ENCODE measurements at places on chromosomes 1 and 21. TPM values are rescaled to one million over a fixed set of nuclear protein-coding genes. Genes with fewer than 3 reads are reported as not detected.

CYP4Z1 gene
- total RNA-seq: 0.72 TPM

CD1B gene
- not detected for total RNA-seq

CNN3 gene
- total RNA-seq: 136 TPM

C1orf174 gene
- total RNA-seq: 11.5 TPM

C1orf167 gene
- total RNA-seq: 0.84 TPM

ATP1A4 gene
- not detected for total RNA-seq

DNA sequence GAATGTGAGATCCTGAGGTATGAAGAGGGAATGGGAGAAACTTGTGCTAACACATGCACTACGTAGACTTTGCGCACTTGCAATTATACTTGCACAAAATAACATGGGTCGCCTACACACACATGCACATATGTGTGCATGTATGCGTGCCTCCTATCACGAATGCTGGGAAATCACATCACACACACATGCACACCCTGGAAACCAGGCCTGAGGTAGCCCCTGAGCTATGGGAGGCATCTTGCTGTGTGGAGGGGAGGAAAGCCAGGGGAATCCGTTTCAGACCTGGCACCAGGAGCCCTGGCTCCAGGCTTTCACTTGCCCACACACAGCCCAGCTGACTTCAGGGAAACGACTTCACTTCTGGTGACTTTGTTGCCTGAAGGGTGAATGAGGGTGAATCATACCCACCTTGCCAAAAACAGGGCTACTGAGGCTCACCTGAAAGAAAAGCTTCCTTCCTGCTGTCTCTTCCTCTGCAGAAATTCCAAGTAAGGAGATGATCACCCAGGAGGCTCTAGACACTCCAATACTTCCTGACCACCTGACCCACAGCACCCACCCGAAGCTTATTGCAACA lies 136.0 kb upstream of the NGF start:
- ATAC-seq: peak; percentile 79

DNA sequence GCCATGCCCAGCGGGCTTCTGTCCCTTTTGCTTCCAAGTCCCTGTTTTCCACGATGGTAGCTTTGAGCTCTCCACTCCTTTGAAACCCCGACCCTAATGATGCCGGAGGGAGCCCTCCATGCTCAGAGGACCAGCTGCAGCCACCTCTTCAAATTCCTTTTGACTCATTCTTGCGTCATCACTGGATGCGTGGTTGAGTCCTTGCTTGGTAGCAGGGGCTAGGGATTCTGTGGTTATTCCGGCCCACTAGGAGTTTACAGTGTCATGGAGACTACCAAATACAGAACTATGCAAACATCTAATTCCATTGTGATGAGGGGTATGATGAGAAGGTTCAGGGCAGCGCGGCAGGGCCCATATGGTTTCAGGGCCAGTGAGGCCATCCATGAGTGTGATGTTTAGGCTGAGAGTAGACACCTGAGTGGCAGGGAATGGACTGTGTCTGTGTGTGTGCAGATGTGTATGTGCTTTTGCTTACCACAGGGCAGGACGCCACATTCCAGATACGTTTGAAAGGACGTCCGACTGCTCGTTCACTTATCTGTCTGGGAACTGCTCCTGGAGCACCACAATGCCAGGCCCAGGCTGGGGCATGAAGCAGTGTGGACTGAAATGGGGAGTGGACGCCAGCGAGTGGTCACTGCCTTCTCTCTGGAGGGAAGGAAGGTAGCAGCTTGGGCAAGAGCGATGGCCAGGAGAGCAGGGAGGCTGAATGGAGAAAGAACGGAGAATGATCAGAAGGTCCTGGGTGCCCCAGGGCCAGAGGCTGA lies 30.4 kb upstream of the ZBTB21 start:
- ATAC-seq: no peak

DNA sequence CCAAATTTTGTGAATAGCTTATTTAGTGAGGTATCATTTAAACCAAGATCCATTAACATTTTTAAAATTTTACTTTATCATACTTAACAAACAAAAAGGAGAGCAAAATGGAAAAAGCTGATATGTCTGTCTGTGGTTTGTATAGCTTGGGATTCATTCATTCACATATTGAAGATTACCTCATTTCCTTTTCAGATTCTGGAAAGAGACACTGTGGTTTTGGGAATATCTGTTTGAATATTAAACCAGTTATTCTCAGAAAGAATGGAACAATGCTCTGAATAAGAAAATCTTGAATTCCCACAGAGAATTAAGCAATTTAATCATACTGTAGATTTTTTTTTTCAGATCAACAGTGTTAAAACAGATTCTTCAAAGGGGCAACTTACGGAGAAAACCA lies 93.8 kb upstream of the PRDX6 start:
- no peak for ATAC-seq

GRCh38 chr1:38787041-38787440 lies 72.5 kb downstream of the RRAGC start:
- no peak for ATAC-seq

- ATAC-seq: no peak
These were observed 28.4 kb downstream of the PPP2R5A start for GRCh38 chr1:212313616-212314015.

DNA sequence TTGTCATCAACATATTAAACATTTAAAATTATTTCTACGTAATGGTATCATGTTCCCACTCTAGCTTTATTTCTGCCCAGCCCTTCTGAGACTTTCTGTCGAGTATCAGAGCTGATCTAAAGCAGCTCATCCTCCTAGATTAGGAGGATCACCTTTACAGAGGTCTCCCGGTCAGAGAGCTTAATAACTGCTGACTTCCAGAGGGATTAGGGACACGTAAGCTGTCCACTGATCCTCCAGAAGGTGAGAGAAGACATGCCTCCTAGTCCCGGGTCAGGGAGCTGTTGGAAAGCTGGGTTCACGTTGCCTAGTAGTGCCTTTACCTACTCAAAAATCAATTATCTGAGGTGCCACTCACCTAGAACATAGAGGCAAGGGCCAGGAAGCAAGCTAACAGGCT lies 31.2 kb upstream of the NADK start:
- no peak for ATAC-seq

Measured in esophagus mucosa (tissue), 1 donor.